ENCODE measurements at places on chromosomes 7 and 10. TPM values are rescaled to one million over a fixed set of nuclear protein-coding genes. Genes with fewer than 3 reads are reported as not detected.

The OR2A5 gene
- not detected for total RNA-seq

The HOXA3 gene
- 1.4 TPM for total RNA-seq

The OR2A1 gene
- not detected for total RNA-seq

The GPNMB gene
- total RNA-seq: not detected

The HMX2 gene
- not detected for total RNA-seq

The AKR1C4 gene
- total RNA-seq: not detected

All from cardiac muscle cell (in vitro differentiated cells and primary cell).